ENCODE measurements at places on chromosomes 2 and 18.

DNA sequence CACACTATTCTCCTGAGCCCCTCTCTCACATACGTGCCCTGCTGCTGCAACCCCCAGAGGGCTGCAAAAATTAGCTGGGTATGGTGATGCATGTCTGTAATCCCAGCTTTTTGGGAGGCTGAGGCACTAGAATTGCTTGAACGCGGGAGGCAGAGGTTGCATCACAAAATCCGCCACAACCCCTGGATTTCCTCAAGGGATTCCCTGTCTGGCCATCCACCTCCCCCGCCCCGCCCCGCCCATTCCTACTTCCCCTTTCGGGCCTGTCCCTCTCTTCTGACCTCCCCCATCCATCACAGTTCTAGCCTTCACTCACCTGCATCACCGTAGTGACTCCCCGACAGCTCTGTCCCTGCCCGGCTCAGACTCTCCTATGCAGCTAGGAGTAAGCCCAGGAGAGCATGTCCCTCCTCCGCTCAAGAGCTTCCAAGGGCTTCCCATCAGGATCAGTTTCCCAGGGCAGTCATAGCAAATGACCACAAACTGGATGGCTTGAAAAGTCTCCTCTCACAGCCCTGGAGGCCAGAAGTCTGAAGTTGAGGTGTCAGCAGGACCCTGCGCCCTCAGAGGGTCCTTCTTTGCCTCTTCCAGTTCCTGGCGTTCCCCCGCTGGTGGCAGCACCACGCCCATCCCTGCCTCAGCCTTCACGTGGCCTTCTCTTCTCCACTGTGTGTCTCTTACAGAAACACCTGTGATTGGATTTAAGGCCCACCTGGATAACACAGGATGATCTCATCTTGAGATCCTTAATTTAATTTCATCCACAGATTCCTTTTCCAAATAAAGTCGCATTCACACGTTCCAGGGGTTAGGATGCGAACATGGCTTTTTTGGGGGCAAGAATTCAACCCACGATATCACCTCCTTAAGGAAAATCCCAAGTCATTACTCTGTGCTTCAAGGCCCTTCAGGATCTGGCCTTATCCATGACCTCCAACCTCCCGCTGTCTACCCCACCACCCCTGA is 58.5 kb downstream of the HS1BP3 start:
- no peak for DNase-seq

- no peak for DNase-seq
These were observed 91.9 kb upstream of the POU3F3 start for GRCh38 chr2:104762031-104762430.

DNA sequence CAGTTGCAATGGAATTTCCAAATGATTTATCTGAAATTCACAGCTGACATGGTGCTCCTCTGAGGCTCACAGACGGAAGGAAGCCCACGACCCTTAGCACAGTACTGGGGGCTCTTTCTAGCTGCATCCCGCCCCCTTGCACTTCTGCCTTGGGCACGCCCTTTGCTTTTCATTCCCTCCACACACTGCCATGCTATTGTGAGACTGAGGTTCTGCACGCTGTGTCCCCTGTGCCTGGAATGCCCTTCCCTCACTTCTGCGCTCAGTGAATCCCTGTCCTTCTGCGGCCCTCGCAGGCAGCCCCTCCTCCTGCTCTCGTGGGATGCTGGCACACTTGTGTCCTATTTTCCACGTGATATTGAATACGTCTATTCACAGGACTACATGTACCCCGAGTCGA is 135.4 kb upstream of the TTC39C start:
- no peak for DNase-seq

DNA sequence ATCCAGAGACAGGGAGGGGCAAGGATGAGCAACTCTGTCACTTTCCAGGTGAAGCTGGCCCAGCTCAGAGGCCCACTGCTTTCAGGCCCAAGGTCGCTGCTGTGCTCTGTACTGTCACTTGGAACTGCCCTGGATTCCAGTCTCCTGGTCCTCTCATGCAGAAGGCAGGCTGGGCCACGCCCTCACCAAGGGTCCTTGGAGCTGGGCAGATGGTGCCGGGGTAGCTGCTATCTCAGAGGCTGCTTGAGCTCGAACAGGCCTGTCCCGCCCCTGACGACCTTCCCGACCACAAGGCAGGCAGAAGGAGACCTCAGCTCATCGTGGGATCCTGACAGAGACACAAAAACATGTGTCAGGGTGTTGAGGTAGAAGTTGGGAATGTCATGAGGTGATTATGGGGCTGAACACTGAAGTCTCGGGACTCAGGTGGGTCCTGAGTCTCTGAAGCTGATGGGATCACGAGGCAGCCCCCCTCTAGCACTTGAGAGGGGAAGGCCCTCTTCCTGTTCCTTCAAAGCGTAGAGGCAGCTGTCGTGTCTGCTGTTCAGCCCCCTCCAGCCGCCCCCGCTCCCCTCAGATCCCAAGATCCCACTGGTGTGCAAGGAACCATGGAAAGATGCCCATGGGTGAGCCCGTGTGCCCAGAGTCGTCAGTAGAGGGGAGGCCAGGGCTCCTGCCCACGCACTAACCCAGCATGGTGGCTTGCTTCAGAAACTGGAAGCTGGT is 78.3 kb downstream of the POLR1A start:
- no peak for DNase-seq

GRCh38 chr2:202560200-202560599 is 74.6 kb upstream of the FAM117B start:
- no peak for DNase-seq

GRCh38 chr18:6004683-6005082 is 109.4 kb upstream of the TMEM200C start:
- DNase-seq = no peak
